CD4-positive, alpha-beta T cell treated with Interleukin-15 for 4 hours (primary cell): ENCODE measurements at places on chromosomes 1 and 21.

DNA sequence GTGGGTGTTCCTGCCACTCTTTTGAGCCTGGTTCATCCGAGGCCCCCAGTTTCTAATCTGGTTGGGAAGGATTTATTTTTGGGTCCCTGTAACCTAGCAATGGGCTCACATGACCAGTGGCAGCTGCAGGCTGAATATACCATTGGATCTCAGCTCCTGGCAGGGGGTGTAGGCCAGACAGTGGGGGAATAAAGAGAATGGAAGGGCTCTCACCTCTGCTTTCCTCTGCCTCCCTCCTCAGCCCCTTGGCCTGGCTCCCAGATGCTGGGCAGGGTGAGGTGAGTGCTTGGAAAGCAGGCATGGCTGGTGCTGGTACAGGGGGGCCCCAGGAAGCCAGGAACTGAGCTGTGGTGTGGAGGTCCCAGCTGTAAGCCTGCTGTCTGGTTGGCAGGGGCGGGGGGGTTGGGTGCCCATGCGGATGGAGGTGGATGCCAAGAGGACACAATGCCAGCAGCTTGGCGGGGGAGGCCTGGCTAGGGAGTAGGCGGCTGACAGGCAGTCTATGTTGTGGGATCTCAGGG lies 3.6 kb upstream of the GPR61 start:
- no peak for DNase-seq

GRCh38 chr1:116376729-116377086 lies 3.7 kb downstream of the ATP1A1 start:
- no peak for DNase-seq

DNA sequence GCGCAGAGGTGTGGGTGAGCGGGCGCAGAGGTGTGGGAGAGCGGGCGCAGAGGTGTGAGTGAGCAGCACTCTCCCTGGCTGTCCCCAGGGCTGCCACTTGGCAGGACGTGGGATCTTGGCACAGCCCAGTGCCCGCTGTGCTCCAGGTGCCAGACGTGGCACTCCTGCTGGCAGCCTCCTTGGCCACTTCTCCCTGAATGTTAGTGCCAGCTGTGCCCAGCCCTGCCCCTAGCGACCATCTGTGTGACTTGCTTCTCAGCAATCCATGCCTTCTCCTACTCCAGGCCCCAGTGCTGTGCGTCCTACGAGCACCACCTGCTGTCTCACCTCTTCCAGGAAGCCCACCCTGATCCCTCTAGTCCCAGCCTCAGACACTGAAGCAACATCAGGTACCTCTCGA lies 30.5 kb downstream of the KRTAP10-1 start:
- DNase-seq: no peak

- no peak for DNase-seq
Measured at GRCh38 chr21:37593015-37593414, 226.4 kb downstream of the DYRK1A start.

DNA sequence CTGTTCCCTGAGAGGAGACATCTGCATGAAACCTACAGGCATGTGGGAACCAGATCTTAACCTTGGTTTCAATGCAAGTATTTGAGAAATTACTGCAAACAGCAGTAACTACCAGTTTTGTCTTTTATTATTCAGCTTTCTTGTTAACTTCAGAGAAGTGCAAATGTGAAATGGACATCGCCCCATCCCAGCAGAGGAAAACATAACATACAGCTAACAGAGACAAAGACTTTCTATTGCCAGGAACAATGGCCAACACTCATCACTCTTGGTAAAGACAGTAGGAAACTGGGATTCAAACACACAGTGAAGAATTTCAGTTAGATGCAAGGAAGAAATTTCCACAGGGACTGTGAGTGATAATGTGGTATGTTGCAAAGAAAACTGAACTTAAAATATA lies 115.1 kb downstream of the SLC30A10 start:
- no peak for DNase-seq

- no peak for DNase-seq
Measured at GRCh38 chr1:64693406-64693805, 51.5 kb upstream of the RAVER2 start.

DNA sequence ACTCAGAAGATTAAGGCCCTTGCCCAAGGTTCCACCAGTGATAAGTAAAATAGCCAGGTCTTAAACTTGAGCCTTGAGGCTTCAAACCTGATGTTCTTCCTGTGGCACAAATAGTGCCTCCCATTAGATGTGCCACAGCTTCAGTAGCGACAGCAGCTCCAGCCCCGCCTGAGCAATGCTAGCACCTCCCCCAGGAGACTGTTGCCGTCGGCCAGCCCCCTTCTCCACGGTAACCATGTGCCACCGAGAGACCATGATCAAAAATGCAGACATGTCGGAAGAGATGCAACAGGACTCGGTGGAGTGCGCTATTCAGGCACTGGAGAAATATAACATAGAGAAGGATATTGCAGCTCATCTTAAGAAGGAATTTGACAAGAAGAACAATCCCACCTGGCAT lies 32.2 kb downstream of the KLHDC7A start:
- DNase-seq: no peak

GRCh38 chr1:187313115-187313514 lies 484.4 kb downstream of the PLA2G4A start:
- DNase-seq: no peak

- no peak for DNase-seq
Measured at GRCh38 chr1:116692879-116693278, 25.3 kb upstream of the IGSF3 start.

DNA sequence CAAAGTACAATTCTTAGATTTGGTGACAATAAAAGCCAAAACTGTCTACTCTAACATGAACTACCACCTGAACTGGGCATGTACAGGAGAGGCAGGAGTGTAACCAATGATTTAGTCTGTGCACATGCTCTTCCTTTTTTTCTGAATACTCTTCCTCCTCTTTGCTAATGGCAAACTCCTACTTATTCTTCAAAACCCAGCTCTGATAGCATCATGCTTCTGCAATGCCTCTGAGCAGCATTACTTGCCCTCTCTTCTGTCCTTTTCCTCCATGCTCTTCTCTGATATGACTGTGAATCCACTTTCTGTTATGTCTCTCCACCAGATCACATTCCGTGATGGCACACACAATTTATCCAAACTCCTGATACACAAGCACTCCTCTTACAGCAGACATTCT lies 31.4 kb downstream of the CNN3 start:
- DNase-seq: no peak

GRCh38 chr1:224647449-224647848 lies 31.3 kb downstream of the CNIH3 start:
- no peak for DNase-seq

- DNase-seq: no peak
Measured at GRCh38 chr1:52180176-52180575, 38.3 kb downstream of the ZFYVE9 start.
